ENCODE measurements at places on chromosomes 12 and 14.

DNA sequence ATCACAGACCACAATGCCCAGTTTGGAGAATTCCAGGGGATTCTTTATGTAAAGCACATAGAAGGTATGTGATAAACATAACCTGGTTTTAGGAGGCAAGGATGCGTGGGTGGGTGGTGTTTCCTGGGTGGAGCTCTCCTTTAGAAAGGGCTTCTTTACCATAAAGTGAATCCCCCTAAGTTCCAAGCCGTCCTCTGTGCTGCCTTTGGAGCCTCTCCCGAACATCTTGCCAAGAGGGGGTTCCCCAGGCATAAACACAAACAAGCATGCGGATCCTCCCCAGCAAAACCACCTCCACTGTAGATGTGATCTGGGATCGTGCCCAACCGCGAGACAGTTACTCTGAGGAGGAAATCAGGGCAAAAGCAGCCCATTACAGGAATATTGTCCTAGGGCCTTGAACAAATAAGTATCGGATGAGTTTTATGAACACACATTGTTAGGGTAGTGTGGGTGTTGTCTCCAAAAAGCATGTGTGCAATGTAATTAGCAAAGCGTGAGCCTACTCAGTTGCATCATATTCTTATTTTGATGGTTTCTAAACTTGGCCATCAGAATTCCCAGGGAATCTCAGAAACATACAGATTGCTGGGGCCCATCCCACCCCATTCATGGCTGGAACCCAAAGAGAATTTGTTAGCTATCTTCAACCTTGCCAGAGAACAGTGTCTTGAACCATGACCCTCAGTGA lies 48.8 kb upstream of the CORO1C start:
- no peak for DNase-seq

DNA sequence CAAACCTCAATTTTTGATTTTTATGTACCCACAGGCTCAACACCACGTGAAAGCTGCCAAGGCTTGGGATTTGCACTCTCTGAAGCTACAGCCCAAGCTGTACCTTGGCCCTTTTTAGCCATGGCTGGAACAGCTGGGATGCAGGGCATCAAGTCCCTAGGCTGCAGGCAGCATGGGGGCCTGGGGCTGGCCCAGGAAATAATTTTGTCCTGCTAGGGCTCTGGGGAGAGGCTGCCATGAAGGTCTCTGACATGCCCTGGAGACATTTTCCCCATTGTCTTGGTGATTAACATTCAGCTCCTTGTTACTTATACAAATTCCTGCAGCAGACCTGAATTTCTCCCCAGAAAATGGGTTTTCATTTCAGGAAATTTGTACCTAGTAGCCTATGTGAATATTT lies 103.7 kb downstream of the SCAF11 start:
- DNase-seq = no peak

- no peak for DNase-seq
Measured at GRCh38 chr14:84253326-84253725, 1276.6 kb upstream of the FLRT2 start.

DNA sequence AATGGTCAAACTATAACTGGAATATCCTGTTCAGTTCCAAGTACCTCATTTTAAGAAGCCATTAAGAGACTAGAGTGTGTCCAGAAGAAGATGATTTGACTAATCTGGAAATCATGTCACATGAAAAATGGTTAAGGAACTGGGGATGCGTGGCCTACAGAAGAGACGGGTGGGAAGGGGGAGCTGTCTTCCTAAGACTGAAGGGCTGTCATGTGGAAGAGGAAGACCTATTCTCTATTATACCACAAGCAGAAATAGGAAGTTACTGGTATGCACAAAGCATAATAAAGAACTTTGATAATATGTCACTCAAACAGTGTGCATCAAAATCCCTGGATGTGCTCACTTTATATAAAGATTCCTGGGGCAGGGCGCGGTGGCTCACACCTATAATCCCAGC lies 50.3 kb downstream of the HECTD4 start:
- no peak for DNase-seq

DNA sequence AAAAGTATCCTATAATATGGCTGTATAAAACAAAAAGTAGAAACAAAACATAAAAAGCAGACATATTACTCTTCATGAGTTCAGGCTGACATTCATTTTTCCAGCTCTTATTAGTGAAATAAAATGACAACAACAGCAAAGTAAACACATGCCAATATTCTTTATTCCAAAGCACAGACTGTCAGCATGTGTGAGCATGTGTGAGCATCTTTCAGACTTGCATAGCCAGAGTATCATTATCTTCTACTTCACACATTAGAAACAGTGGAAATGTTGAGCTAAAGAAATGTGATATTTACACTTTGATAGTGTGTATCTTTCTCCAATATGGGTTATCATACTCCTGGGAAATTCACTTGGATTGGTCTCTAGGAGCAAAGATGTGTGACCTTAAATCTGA lies 476.6 kb upstream of the TMEM132C start:
- DNase-seq = no peak

DNA sequence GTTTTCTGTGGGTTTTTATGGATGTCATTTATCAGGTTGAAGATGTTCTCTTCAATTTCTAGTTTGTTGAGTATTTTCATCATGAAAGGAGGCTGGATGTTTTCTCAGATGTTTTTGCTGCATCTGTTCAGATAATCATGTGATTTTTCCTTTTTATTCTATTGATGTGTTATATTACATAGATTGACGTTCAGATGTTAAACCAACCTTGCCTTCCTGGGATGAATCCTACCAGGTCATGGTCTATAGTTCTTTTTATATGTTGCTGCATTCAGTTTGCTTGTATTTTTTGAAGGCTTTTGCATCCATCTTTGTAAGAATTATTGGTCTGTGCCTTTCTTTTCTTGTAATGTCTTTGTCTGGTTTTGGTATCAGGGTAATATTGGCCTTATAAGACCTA lies 43.9 kb upstream of the LYZ start:
- no peak for DNase-seq

- no peak for DNase-seq
Measured at GRCh38 chr12:71456316-71456715, 16.7 kb downstream of the LGR5 start.

GRCh38 chr14:98368221-98368620 lies 903.8 kb downstream of the BCL11B start:
- DNase-seq = no peak

DNA sequence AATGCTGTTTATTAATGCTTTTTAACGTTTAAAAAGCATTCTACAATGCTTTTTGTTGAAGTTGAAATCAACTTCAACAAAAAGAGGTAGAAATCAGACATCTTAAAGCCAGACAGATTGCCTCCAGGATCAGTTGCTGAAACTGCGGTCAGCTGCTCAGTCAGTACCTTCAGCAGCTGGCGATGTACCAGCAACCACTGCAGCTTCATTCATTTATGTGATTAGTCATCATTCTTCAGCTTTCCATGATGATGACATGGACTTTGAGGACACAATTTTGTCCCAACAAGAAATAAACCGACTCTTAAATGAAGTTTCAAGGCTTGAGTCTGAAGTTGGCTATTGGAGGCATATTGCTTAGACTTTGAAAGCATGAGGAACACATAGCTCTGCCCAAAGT lies 31.5 kb upstream of the NUAK1 start:
- DNase-seq = no peak

DNA sequence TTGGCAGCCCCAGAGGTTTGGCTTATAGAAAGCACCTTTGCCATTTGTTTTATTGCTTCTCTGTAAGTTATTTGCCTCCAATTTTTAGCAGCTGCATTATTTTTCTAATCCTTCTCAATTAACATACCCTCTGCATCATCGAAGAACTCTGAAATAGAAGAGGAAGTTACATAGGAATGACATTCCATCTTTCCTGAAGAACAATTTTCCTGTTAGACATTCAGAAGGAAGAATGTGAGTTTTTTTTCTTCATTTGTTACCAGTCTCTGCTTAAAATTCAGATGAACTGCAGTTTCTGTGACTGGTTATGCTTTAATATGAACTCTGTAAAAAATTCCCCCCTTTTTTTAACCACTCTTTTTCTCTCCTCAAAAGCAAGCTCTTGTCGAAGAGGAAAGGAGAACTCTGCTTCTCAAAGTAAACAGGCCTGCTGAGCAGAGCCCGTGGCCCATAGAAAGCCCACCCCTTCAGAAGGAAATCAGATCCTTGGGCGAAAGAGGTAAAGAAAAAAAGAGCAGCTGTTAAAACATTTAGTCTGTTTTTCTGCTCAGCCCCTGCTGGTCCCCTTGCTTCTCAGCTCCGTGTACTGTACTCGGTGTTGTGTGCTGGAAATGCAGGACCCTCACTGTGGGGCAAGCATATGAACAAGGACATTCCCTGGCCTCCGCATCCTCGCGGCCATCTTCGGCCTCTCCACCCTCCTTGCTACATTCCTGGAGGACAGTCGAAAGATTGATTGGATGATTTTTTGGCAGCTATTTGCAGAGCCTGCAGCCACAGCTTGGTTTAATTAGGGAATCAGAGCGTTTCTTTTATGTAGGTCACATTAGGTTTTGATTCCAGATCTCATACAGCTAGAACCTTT lies 164.4 kb upstream of the LRIG3 start:
- DNase-seq = no peak

DNA sequence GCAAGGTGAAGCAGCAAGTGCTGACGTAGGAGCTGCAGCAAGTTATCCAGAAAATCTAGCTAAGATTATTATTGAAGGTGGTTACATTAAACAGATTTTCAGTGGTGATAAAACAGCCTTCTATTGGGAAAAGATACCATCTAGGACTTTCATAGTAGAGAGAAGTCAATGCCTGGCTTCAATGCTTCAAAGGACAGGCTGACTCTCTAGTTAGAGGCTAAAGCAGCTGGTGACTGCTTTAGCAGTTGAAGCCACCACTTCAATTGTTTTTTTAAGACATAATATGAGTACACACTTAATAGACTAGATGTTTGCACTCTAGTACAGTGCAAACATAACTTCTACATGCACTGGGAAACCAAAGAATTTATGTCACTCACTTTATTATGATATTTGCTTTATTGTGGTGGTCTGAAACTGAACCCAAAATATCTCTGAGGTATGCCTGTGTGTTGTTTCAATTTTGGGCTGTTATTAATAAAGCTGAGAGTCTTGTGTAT lies 1026.9 kb upstream of the FOXG1 start:
- DNase-seq = no peak

- DNase-seq = no peak
Measured at GRCh38 chr12:34219046-34219770, 196.9 kb downstream of the ALG10 start.

DNA sequence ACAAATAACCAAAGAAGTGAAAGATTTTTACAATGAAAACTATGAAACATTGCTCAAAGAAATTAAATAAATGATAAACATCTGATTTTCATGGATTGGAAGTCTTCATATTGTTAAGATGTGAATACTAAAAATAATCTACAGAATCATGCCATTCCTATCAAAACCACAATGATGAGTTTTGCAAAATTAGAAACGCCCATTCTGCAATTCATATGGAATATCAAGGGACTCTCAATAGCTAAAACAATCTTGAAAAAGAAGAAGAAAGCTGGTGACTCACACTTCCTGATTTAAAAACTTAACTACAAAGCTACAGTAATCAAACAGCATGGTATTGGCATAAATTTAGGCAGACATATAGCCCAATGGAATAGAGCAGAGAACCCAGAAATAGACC lies 40.2 kb upstream of the CCT2 start:
- no peak for DNase-seq

GRCh38 chr14:75440733-75441477 lies 13.1 kb downstream of the JDP2 start:
- DNase-seq = no peak

DNA sequence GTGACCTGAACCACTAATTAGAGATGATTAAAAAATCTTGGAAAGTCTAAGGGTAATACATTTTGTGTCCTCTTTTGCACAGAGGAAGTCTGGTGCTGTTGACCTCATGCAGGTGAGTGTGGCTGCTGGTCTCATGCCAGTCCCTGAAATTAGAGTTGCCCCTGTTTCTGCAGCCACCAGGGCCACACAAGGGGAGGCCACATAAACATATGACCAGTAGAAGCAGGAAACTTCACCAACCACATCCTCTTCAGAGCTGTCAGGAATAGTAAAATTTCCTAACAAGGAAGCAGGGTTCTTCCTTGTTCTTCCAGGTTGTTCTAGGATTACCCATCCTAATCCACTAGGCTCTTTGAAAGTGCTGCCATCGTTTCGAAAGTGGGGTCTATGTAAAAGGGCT lies 28.3 kb downstream of the PSMA6 start:
- DNase-seq = no peak

GRCh38 chr12:68750506-68750905 lies 4.5 kb downstream of the SLC35E3 start:
- no peak for DNase-seq

DNA sequence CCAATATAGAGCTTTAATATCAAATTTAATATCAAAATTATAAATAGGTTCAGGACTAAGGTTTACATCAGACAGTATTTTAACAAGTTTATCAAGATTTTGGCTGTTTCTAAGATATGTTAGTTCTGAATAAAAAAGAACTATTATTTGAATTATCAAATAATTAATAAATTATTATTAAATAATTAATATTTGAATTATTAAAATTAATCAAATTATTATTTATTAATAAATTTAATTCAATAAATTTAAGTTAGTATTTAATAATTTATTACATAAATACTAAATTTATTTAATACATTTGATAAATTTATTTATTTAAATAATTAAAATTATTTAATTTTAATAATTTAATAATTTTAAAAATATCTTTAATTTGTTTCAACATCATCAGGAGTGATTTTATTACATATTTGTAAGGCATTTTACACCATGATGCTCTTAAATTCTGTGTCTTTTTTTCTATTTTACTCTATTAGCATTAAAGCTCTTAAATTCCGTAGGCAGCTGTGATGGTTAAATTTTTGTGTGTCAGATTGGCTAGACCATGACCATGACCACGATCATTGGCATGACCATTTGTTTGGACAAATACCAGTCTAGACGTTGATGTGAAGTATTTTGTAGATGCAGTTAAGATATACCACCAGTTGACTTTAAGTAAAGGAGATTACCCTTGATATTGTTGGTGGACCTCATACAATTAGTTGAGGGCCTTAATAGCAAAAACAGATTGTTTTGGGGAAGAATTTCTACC lies 82.6 kb downstream of the BBS10 start:
- DNase-seq = no peak

DNA sequence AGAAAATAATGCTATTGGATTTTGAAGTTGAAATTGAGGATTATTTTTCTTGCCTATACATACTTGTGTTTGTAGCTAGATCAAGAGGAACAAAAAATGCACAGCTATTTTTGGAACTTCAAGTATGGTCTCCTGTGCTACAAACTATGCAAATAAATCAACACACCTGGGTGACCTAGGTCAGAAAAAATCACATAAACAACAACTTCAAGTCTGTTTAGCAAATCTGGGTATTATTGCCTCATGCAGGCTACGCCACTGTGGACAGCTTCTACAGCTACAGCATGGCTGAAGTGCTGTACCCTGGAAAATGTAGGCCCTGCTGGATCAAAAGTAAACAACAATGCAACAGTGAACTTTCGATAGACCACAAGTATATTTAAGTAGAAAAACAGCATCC lies 87.5 kb downstream of the SLC6A15 start:
- no peak for DNase-seq

DNA sequence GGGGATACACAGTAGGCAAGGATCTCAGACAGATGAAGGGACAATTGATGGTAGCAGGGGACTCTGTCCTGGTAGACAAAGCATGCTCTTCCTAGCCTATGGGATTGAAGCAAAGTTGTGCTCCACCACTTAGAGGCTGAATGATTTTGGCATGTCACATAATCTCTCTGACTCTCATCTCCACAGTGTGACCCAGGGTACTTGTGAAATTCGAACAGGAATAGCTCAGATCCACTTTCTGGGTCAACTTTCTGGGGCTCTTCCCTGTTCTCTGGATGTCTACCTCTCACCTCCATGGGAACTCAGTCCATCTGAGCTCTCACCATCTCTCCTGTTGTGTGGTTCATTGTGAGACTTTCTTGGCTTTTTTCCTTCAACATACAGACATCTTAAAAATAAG lies 1.7 kb upstream of the DCD start:
- no peak for DNase-seq

GRCh38 chr12:52815676-52816588 lies 2.0 kb upstream of the KRT4 start:
- DNase-seq = no peak

Data from NCI-H187 treated with DMSO at 0.1 percent for 48 hours (cell line).